ENCODE measurements at places on chromosomes 5 and 9.

DNA sequence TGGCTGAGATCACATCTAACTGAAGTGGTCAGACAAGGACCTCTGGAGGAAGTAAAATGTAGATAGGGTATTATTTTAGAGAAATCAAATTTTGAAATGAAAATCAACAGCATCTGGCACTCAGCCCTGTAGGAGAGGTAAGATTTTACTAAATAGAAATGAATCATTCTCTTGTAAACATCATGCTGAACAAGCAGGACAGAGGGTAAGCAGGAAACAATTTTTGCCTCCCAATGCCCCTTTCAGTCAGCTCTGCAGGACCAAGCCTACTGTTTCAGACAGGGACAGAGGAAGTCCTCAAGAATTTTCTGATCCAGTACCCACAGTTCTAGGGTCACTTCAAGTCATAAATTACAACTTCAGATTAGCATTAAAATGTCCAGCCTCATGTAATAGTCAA, 190.1 kb downstream of the ESM1 start:
- DNase-seq: no peak

GRCh38 chr5:129771058-129771838, 23.4 kb downstream of the MINAR2 start:
- peak; percentile 37 for DNase-seq

DNA sequence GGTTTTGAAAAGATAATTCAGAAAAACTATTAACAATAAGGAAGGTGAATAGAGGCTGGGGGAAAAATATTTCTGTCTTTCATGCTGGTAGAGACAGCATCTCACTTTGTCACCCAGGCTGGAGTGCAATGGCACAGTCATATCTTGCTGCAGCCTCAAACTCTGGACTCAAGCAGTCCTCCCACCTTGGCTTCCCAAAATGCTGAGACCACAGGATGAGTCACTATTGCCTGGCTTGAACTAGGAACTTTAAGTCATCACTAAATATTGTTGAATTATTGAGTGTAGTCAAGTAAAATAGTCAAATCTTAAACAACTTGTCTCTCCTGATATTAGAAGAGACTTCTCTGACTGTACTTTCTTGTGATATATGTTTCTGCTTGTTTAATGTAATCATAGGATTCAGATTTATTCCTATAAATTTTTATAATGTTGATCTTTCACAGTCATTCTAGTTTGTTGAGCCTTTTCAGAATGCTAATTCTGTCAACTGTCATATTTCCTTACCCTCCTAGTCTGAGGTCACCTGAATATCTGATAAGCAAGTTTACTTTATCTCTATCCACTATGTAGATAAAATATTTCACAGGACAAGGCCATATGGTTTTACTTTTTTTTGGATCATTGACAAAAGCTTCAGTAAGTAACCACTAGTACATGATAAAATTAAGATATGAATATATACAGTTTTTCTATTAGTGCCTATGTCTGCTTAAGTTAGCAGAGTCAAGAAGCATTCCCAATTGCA, 1696.5 kb downstream of the MAT2B start:
- DNase-seq: no peak

DNA sequence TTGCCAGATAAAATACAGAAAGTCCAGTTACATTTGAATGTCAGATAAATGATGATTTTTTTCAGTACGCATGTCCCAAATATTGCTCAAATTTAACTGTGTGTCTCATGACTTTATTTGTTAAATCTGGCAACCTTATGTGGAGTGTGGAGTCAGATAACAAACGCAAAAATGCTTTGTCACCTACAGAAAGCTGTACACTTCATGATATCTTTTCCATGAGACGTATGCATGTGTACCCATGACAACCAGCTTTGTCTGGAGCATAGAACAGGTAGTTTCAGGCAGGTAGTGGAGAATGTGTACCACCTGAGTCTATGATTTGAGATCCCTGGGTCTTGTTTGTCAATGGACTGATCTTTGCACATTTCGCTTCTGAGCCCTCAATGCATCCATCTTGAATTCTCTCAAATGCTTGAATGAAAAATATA, 105.5 kb upstream of the CPEB4 start:
- no peak for DNase-seq

GRCh38 chr5:67414712-67415111, 218.1 kb upstream of the CD180 start:
- no peak for DNase-seq

DNA sequence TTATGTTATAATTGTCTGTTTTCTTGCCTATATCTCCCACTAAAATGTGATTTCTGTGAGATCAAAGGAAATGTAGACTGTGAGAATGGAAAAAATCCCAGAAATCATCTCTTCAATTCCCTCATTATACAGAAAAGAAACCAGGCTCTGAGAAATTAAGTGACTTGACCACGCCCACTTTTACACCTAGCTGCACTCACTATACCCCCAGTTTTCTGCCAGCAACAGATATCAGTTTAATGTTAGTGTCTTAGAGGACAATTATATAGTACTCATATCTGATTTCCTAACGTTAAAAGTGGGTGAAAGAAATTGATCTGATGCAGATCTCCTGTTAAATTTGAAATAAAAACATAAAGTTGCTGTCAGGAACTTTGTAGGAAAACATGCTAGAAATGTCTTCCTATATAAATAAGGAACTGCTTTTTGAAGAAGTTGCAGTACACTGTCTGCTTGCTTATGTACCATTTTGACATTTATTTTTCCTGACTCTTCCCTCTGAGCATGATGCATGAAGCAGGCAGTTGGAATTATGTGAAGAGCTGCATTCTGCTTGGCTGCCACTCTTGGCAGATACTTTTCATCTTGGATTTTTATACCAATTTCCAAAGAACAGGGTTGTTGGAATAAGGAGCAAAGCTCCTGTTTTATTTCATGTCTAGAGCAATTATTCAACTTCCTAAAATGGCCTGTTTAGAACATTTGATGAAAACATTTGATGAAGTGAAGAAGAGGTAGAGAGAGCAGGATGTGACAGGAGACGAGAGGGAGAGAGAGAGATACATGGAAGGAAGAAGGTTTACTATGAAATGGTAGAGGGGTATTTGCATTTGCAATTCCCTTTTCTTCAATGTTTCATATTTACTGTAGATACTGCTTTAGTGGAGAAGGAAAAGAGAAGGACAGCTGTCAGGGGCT, 57.3 kb upstream of the RICTOR start:
- DNase-seq: no peak

- DNase-seq: no peak
These were observed 31.5 kb upstream of the SGCD start for GRCh38 chr5:156295431-156295830.

GRCh38 chr9:99030092-99030511, 74.8 kb upstream of the TGFBR1 start:
- DNase-seq: peak; percentile 79
